MV-4-11 (cell line): ENCODE measurements at places on chromosomes 1 and 21.

DNA sequence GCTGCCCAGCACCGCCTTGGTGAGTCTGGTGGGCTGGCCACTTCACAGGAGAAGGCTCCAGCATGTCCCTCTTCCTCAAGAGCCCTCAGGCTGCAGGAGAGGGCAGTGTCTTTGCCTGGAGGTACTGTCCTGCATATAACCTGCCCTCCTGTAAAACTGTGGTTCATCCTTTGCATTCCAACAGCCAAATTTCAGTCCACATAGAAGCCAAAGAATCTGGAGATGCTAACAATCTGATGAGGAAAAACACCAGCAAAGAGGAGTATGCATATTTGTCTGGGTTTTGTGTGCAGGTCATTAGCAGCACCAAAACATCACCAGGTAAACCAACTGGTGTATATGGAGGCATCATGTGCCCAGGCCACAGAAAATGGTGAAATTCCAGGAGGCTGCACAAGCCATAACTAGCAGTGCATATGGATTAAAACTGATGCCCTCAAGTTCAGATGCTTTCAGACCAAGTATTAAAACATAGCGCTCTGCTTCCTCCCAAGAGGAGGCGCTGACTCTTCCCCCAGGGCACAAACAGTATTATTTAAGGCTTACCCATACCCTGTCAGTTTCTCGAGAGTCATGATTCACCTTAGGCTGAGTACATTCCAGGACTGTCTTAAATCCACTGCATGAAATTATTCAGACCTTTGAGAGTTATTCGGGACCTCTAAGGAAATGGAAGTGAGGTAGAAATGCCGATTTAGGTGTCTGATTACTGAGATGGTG lies 150.5 kb upstream of the COA6 start:
- no peak for DNase-seq

DNA sequence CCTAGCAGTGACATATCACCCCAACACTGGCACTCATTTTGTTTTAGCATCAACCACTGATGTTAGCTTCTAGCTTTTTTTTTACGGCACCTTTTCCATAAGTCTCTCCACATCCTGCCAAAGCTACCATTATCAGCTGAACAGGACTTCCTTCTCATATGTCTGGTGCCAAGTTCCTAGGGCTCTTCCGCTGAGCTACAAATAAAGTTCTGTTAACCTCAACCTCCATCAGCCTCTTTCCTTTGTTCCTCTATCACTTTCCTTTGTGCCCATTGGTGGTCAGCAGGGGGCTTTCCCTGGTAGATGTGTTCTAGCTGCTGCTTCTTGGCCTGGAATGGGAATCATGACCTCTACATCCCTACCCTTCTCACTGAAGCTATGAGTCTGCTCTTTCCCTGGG lies 163.8 kb downstream of the FAF1 start:
- DNase-seq: no peak

- no peak for DNase-seq
Observed at GRCh38 chr1:90970208-90970607, 51.6 kb downstream of the ZNF644 start.

DNA sequence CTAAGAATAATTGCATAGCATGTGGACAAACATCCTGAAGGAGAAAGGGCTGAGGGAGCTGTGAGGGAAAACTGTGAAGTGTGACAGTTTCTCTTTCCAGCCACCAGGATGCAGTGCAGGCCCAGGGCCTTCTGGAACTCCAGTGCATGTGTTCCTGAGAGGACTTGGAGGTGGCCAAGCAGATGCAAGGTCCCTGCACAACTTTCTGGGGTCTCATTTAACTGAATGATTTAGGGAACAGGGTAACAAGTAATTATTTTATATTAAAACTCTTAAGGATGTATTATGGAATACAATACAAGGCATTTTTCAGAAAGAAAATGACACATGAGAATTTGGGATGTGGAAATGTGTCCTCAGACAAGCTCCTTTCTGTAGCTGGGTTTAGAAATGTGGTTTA lies 61.2 kb upstream of the MCOLN3 start:
- DNase-seq: peak; percentile 30

GRCh38 chr1:233819042-233819441 lies 85.4 kb upstream of the SLC35F3 start:
- no peak for DNase-seq

DNA sequence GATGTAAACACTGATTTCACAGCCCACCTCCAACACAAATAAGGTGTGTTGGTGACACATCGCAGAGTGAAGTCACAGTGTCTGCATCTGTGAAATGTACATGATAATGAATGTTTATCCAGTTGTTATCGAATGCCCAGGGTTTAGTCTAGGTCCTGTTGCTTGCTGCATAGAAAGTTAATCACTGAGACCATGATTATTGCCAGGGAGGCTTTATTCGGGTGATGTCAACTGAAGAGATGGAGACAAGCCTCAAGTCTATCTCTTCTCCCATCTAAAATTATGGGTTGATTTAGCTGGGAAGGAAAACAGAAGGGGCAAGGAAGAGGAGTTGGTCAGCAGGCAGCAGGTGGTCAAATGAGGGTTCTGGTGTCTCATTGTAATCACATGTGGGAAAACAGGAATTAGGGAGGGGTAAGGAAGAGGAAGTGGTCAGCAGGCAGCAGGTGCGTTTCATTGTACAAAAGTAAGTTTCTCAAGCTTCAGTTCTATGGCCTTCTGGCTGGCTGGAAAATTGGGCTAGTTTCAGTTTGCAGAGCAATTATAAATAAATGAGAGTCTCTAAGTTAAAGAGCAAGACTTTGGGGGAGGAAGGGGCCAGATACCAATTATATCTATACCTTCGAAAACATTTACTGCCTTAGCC lies 146.3 kb upstream of the DNAH14 start:
- DNase-seq: peak; percentile 74

DNA sequence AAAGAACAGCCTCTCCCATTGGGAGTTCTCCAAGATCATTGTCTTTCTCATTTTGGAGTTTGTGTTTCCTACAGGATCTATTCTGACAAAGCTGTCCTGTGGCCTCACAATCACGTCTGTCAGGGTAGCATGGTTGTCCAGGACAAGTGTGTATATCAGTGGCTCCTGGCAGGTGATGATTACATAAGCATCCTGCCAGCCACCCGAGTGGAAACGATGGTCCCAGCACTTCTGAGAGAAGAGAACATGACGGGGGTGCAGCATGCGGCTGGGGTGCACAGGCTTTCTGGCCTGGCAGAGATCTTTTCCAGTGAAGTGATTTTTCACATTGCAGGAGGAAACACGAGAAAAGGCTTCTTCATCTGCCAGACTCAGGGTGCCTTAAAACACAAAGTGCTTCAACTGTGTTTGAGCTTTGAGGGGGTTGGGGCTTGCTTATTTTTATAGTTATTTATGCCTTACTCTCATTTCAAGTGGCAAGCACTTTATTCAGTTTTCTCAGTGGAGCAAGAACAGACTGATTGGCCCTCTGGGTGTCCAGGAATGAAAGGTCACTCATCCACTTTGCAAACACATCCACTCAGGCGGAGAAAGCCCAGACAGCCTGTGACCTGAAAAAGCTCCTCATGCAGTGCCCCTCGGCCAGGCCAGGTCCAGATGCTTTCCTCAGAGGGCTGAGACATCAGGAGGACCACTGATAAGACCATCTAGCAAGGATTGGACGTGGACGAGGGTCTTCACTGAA lies 186.0 kb downstream of the DUSP10 start:
- DNase-seq: no peak

DNA sequence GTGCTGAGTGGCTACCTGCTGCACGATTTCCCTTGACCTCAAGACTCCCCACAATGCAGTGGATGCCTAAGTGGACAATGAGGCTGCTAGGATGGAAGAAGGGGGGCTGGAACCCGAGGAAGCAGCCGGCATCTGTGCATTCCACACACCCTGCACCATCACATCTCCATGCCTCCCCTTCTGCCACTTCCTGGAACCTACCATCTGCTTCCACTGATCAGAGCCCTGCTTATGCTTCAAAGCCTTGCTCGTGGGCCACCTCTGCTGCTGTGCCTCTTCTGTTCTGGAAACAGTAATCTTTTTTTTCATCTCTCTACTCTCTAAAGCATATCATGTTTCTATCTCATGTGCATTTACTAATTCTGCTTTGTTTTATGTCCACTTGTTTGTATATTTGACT lies 66.2 kb upstream of the WDR26 start:
- peak; percentile 16 for DNase-seq

DNA sequence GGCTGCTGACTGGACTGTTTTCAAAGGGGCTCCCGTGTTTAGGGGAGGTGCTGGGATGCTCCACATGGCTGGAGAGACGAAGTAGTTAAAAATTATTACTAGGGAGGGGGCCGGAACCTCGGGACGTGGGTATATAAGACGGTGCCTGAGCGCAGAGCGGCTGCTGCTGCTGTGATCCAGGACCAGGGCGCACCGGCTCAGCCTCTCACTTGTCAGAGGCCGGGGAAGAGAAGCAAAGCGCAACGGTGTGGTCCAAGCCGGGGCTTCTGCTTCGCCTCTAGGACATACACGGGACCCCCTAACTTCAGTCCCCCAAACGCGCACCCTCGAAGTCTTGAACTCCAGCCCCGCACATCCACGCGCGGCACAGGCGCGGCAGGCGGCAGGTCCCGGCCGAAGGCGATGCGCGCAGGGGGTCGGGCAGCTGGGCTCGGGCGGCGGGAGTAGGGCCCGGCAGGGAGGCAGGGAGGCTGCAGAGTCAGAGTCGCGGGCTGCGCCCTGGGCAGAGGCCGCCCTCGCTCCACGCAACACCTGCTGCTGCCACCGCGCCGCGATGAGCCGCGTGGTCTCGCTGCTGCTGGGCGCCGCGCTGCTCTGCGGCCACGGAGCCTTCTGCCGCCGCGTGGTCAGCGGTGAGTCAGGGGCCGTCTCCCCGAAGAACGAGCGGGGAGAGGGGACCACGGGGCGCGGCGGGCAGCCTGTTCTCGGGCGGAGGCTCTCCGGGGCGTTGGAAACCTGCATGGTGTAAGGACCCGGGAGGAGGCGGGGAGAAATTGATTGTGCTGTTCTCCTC lies at the start of gene CHODL:
TSS of gene CHODL (plus strand) at position 163 of the 793 bp plus-strand sequence. CDS start at position 554, 391 bp downstream.
- no peak for DNase-seq

DNA sequence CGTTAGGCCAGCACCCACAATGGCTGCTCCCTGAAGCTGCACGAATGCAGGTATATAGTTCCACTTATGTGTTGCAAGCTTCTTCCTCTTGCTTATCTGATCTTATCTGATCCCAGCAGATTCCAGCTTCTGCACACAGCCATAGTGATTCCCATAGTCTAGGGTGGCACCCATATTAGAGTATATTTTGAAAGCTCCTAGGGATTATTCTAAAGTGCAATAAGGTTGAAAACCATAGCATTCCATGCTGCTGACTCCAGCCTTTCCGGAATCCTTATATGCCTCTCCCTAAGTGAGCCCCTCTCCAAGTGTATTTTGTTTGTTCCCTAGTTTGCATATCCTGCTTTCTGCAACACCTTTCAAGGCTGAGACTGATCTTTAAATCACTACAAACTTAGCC lies 432.0 kb downstream of the SETD4 start:
- no peak for DNase-seq

GRCh38 chr1:8497210-8497819 lies 179.4 kb downstream of the SLC45A1 start:
- peak; percentile 69 for DNase-seq

DNA sequence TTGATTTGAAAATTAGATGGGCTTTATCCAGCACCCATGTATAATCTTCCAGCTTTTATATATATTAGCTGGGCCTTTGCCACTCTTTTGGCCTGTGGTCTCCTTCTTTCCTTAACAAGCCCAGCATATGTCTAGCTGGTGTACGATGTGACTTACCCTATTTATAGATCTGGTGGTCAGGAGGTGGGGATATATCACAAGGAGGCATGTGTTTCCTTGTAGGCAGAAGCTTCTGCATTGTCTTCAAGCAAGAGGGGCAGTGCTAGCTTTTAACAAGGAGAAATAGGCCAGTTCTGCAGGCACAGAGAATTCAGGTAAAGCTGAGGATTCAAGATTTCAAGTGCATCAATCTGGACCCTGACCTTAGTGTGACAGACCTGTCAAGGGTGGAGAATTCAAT lies 38.0 kb upstream of the DNASE2B start:
- no peak for DNase-seq

- peak; percentile 57 for DNase-seq
Observed at GRCh38 chr1:168220470-168220871, 5.3 kb upstream of the SFT2D2 start.

- DNase-seq: peak; percentile 27
Observed at GRCh38 chr1:204448344-204448964, 36.8 kb upstream of the PPP1R15B start.

GRCh38 chr1:117654493-117655219 lies 48.8 kb downstream of the TENT5C start:
- no peak for DNase-seq

- DNase-seq: peak; percentile 85
Observed at GRCh38 chr1:93839307-93839706, 39.7 kb downstream of the DNTTIP2 start.

GRCh38 chr1:15283526-15283925 lies 36.5 kb downstream of the FHAD1 start:
- DNase-seq: no peak

GRCh38 chr1:25572708-25573590 lies 29.5 kb downstream of the LDLRAP1 start:
- peak; percentile 11 for DNase-seq

DNA sequence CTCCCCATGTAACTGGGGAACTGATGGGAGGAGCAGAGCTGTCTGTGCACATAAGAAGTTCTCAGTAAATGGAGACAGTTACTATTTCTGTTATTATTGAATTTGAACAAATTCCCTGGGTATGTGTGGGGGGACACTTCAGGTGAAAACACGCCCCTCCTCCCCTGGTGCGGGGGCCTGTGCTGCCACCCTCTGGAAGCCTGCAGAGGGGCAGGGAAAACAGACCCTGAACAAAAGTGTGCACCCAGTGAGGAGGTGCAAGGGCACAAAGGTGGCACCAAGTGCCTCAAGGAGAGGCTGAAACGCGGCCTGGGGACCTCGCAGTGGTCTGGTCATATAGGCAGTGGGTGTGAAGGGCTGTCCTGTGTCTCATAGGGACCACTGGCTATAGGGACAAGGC lies 18.2 kb upstream of the NADK start:
- DNase-seq: no peak

- no peak for DNase-seq
Observed at GRCh38 chr1:119799599-119800177, 11.6 kb downstream of the REG4 start.

GRCh38 chr1:230870916-230871315 lies 2.6 kb upstream of the C1orf198 start:
- no peak for DNase-seq

- DNase-seq: peak; percentile 73
Observed at GRCh38 chr1:220789532-220790147, 2.9 kb downstream of the MTARC1 start.

- peak; percentile 29 for DNase-seq
Observed at GRCh38 chr1:229070168-229070567, 200.7 kb upstream of the RAB4A start.

DNA sequence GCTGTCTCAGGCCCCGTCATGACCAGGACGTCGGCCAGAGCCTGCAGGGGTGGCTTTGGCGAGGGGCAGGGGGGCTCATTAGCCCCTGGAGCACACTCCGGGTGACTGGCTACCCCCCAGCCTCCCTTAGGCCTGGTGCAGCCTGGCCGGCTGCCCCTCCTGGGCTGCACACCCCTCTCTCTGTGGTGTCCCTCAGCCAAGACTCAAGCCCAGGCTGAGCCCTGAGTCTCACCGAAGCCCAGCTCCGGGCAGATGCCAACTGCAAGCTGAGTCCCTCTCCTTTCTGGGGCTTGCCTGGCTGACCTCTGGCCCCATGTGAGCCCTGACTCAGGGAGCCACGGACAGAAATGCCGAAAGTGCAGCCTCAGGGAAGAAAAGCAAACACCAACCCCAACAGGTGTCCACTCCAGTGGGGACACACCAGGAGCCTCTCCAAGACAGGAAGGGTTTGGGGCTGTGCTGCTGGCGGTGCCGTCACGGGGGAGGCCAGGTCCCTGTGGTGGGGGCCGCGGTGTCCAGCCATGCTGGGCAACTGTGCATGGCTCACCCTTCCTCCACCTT lies 5.3 kb upstream of the IBA57 start:
- no peak for DNase-seq
